Iris pigment epithelial cell (primary cell): ENCODE measurements at places on chromosomes 7 and 10.

DNA sequence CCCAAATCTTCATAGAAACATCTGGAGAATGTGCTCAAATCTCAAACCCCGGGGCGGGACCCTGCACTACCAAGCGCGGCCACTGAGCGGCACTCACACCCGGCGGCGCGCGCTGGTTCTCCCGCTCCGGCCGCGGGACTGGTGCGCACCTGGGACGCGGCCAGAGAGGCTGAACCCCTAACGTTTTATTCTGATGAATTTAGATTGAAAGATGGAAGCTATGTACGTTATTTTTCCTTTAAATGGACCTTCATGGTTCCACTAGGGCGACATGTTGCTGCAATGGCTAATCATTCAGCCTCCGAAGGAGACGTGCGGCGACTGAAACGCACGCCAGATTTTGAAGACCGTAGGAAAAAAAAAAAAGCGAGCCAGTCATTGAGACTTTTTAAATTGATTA lies 107.0 kb upstream of the INSIG1 start:
- peak; percentile 17 for DNase-seq

GRCh38 chr7:84231157-84231556 lies 36.6 kb upstream of the SEMA3A start:
- DNase-seq: peak; percentile 62

- no peak for DNase-seq
Measured at GRCh38 chr7:149423449-149424110, 37.3 kb downstream of the ZNF777 start.

- DNase-seq: peak; percentile 38
Measured at GRCh38 chr7:48140001-48140681, 31.1 kb upstream of the ABCA13 start.

GRCh38 chr7:30931161-30931928 lies 19.7 kb downstream of the AQP1 start:
- DNase-seq: no peak

DNA sequence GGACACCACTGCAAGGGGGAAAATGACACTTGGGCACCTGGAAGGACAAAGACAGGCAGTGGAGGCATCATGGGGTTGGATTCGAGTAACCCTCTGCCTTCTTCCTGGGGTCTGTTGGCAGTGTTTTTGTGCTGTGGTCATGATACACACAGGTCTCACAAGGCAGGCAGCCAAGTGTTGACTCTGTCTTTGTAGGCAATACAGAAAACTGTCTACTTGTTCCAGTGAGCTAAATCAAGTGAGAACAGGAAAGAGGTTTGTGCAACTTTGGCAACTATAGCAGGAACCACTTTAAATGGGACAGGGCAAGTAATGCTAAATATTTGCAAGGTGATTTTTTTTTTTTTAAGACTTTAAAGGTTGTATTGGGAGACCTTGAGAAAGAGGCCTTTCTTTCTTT lies 578.6 kb upstream of the GALNT17 start:
- no peak for DNase-seq
